Vagina (tissue), 2 donors: ENCODE measurements at places on chromosomes 12 and 14. TPM values are rescaled to one million over a fixed set of nuclear protein-coding genes. Genes with fewer than 3 reads are reported as not detected.

IL31 gene
- not detected for total RNA-seq

PSME1 gene
- total RNA-seq, result 118 TPM

SLC5A8 gene
- total RNA-seq, result not detected

NPAS3 gene
- total RNA-seq, result 1.2 TPM

RD3L gene
- total RNA-seq, result not detected

PIWIL1 gene
- not detected for total RNA-seq

NEMF gene
- total RNA-seq, result 77.8 TPM

ACRBP gene
- total RNA-seq, result 0.74 TPM

NRL gene
- 1.2 TPM for total RNA-seq

RDH12 gene
- 15.0 TPM for total RNA-seq

RNASE3 gene
- total RNA-seq, result not detected

TPPP2 gene
- not detected for total RNA-seq

CIDEB gene
- total RNA-seq, result 16.0 TPM

CMA1 gene
- total RNA-seq, result not detected

USP5 gene
- 36.6 TPM for total RNA-seq

ZDHHC22 gene
- not detected for total RNA-seq

LYZ gene
- total RNA-seq, result 15.2 TPM

TPH2 gene
- not detected for total RNA-seq

DNAJC22 gene
- total RNA-seq, result 3.7 TPM

SYT1 gene
- 13.3 TPM for total RNA-seq

LALBA gene
- total RNA-seq, result not detected

ETFBKMT gene
- total RNA-seq, result 0.98 TPM

GPN3 gene
- total RNA-seq, result 17.4 TPM

GPR135 gene
- total RNA-seq, result 6.4 TPM

NEUROD4 gene
- not detected for total RNA-seq

KRT7 gene
- total RNA-seq, result 7.6 TPM

FAM222A gene
- 1.5 TPM for total RNA-seq

METTL17 gene
- total RNA-seq, result 77.1 TPM
